ENCODE measurements at places on chromosomes 2 and 18.
A peak's percentile ranks its signal among the peaks of the same experiment; 100 is the strongest.

- peaks cover 2% of the 10 kb centered on the region for H3K4me1 ChIP-seq
- no peak overlapping the region for H3K4me3 ChIP-seq
- no peaks in the 10 kb centered on the region for H3K27me3 ChIP-seq
- H3K36me3 ChIP-seq = no peaks in the 10 kb centered on the region
- H3K27ac ChIP-seq = no peak overlapping the region
Observed at GRCh38 chr2:189444322-189444721, 3.0 kb downstream of the WDR75 start.

DNA sequence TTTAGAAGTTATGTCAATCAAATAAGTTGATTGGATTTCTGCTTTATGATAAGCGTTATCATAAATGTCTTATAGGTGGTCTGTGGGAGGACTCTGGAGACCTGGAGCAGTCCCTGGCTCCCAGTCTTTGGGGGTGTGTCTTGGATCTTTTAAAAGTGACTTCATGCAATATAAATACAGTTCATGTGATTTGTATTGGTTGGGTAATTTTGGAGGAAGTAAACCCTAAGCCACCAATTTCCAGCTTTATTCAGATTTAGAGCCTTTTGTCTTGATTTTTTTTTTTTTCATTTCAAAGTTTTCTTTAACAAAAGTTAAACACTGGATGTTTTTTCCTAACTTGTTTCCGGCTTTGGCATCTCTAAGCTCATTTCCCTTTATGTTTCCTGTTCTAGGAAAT, 68.8 kb downstream of the MAP4K4 start:
- no peak overlapping the region for H3K4me3 ChIP-seq
- H3K27ac ChIP-seq = peak overlapping the region; percentile 80
- no peaks in the 10 kb centered on the region for H3K27me3 ChIP-seq
- H3K4me1 ChIP-seq = peaks cover 28% of the 10 kb centered on the region
- no peak for DNase-seq

- DNase-seq = peak; percentile 57
- no peaks in the 10 kb centered on the region for H3K4me1 ChIP-seq
- H3K27me3 ChIP-seq = peaks cover 2% of the 10 kb centered on the region
- H3K36me3 ChIP-seq = no peaks in the 10 kb centered on the region
Observed at GRCh38 chr2:50347358-50348044, 684.4 kb downstream of the NRXN1 start.

DNA sequence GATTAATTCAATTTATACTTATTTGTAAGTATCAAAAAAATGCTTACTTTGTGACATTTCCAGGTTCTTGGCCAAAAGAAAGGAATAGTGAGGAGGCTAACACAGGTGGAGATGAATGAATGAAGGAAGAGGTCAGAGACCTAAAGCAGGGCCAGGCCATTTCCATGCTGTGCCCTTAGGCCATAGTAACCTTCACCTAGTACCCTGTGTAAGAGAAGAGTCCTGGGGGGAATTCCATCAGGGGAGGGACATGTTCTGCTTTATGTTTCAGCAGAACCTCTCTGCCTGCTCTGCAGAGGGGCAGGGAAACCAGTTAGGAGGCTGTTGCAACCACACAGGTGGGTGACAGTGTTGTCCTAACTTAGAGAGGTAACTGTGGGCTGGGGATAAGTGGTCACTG, 204.2 kb upstream of the CDH20 start:
- peak; percentile 52 for DNase-seq
- H3K4me1 ChIP-seq = no peaks in the 10 kb centered on the region
- no peaks in the 10 kb centered on the region for H3K36me3 ChIP-seq

GRCh38 chr2:147739508-147739907, 105.3 kb upstream of the ACVR2A start:
- no peaks in the 10 kb centered on the region for H3K36me3 ChIP-seq
- DNase-seq = peak; percentile 82
- H3K4me1 ChIP-seq = peaks cover 11% of the 10 kb centered on the region
- H3K4me3 ChIP-seq = no peak overlapping the region
- no peaks in the 10 kb centered on the region for H3K27me3 ChIP-seq

DNA sequence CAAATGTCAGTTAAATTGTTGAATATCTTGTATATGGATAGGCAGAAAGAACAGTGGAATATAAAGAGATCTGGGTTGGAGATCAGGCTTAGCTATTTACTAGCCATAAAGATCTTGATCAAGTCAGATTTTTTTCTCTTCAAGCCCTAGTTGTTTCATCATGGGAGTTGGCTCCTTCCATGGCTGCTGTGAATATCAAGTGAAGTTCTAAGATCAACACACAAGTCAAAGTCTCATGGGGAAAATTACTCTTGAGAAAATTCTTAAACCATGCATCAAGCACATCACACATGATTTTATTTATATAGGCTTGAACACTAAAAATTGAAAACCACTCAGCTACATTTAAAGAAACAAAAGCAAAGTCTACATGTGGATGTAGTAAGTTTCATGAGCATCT, 79.8 kb downstream of the C1D start:
- H3K4me3 ChIP-seq = no peak overlapping the region
- H3K36me3 ChIP-seq = no peaks in the 10 kb centered on the region
- no peaks in the 10 kb centered on the region for H3K4me1 ChIP-seq

GRCh38 chr18:75016025-75016717, 192.8 kb downstream of the PTGR3 start:
- no peak for DNase-seq
- no peaks in the 10 kb centered on the region for H3K4me1 ChIP-seq
- no peaks in the 10 kb centered on the region for H3K36me3 ChIP-seq
- no peaks in the 10 kb centered on the region for H3K27me3 ChIP-seq

DNA sequence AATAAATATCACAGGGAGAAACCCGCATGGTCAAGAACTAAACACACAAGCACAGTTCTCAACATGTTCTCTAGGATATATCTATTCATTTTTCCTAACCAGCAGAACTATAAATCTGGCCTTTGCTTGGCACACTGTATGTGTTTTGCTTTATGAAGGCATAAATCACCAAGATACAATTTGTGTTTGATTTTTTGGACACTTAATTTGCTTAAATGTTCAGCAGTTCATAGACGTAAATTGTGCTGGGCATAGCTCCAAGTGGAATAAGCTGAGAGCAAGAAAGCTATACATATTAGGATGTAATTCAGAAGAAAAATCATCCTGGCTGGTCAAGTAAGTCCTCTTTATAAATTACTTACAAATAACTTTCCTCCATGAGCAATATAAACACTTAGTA, 341.5 kb upstream of the ATP5MC3 start:
- H3K27ac ChIP-seq = no peak overlapping the region
- no peak for DNase-seq
- H3K27me3 ChIP-seq = no peaks in the 10 kb centered on the region
- H3K4me3 ChIP-seq = no peak overlapping the region
- no peaks in the 10 kb centered on the region for H3K4me1 ChIP-seq

DNA sequence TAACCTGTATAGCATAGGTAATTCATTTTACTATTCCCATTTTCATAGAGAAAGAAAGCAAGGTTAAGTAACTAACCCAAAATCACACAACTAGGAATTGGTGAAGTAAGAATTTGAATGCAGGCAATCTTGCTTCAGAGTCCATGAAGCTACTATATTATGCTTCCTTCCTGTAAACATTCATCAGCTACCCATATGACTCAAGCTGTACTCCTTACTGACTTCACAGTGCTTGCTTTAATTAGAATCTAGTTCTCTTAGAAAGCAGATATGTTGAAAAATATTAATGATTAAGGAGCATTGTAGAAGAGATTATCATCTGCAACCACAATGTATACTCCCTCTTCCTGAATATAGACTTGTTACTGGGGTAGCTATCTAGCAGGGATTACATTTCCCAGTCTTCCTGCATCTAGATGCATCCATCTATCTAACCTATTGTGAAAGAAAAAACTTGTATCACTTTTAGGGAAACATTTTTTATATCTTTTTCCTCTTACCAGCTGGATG, 961.6 kb upstream of the CHAC2 start:
- H3K4me3 ChIP-seq = no peak overlapping the region
- no peaks in the 10 kb centered on the region for H3K4me1 ChIP-seq
- H3K27ac ChIP-seq = no peak overlapping the region
- no peaks in the 10 kb centered on the region for H3K36me3 ChIP-seq

DNA sequence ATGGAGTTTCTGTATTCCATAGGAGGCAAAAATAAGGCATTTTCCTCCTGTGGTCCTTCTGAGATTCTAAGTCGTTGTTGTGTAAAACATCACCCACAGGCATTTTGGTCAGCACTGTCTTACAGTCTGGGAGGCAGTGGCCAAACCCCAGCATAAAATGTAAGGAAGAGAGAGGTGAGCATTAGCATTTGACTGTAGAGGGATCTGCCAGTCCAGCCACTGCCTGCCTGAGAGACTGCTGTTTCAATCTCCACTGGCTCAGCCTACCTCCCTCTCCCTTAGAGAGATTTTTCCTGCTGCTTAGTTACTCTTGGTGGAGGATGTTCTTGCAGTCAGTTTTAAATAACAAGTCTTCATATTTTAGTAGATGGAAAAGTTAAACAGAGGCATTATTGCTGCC, 77.0 kb downstream of the ARHGEF33 start:
- no peak overlapping the region for H3K4me3 ChIP-seq
- H3K36me3 ChIP-seq = no peaks in the 10 kb centered on the region
- H3K27me3 ChIP-seq = no peaks in the 10 kb centered on the region
- no peaks in the 10 kb centered on the region for H3K4me1 ChIP-seq

- H3K27ac ChIP-seq = no peak overlapping the region
- no peaks in the 10 kb centered on the region for H3K36me3 ChIP-seq
Observed at GRCh38 chr2:6186332-6187151, 494.4 kb downstream of the SOX11 start.

- no peak for DNase-seq
- H3K27ac ChIP-seq = no peak overlapping the region
- no peaks in the 10 kb centered on the region for H3K27me3 ChIP-seq
- no peak overlapping the region for H3K4me3 ChIP-seq
- H3K4me1 ChIP-seq = no peaks in the 10 kb centered on the region
Observed at GRCh38 chr18:13302040-13302439, 83.5 kb downstream of the LDLRAD4 start.

DNA sequence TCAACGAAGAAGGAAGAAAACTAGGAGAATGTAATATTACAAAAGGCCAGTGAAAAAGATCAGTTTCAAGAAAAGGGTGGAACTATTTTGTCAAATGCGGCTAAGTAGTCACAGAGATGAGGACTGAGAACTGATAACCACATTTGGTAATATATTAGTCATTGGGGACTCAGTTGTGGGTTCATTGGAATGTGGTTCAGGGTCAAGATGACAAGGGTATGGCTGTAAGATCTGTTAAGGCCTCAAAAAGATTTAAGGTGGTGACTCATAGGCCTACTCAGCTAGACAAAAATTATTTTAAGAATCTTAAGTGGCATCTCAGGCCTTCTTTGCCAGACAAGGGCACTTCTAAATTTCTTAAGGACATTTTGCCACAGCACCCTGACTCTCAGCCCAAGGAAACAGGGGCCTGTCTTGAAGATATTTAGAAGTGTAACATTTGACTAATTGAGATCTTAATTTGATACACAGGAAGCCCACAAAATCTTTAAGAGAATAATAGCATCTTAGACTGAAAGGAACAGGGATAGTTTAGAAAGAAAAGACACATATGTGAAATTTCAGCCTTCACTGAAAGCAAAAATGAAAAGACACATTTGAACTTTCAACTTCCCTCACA, 81.3 kb downstream of the STRADB start:
- DNase-seq = no peak
- H3K27ac ChIP-seq = no peak overlapping the region
- H3K4me1 ChIP-seq = no peaks in the 10 kb centered on the region
- H3K36me3 ChIP-seq = no peaks in the 10 kb centered on the region
- H3K27me3 ChIP-seq = no peaks in the 10 kb centered on the region
- H3K4me3 ChIP-seq = no peak overlapping the region

DNA sequence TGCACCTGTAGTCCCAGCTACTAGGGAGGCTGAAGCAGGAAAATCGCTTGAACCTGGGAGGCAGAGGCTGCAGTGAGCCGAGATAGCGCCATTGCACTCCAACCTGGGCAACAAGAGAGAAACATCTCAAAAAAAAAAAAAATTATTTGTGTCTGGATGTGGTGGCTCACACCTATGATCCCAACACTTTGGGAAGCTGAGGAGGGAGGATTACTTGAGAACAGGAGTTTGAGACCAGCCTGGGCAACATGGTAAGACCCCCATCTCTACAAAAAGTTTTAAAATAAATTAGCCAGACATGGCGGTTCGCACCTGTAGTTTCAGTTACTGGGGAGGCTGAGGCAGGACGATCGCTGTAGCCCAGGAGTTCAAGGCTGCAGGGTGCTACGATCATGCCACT, 1.6 kb upstream of the VAMP8 start:
- H3K27me3 ChIP-seq = peaks cover under 1% of the 10 kb centered on the region
- no peak overlapping the region for H3K27ac ChIP-seq
- no peak for DNase-seq

DNA sequence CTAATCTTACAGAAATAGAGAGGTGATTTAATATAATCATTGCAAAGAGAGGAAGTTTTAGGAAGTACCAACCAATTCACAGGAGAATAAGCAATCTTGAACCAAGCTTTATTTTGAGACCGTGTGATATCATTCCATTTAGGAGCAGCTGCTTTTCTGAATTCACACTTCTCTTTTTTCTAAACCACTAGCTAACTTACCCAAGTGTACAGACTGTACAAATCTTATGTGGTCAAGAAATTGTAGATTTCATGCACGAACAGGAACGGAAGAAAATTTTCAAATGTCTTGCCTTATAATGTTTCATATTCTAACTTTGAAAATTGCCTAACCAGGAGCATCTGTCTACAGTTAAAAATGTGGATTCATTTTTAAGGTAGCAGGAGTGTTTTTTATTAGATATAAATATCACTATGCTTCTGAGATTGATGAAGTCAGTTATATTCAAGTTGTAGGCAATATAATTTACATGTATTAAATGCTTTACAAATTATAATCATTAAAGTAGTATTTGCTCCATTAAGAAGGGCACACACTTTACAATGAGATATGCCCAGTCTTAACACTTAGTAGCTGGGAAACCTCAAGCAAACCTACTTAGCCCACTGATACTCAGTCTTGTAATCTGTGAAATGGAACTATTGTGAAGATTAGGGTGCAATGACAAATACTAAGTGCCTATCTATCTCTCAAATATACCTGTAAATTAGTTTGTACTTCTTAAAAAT, 302.2 kb upstream of the STON1 start:
- no peaks in the 10 kb centered on the region for H3K36me3 ChIP-seq
- H3K4me3 ChIP-seq = no peak overlapping the region
- no peaks in the 10 kb centered on the region for H3K4me1 ChIP-seq
- no peak overlapping the region for H3K27ac ChIP-seq

GRCh38 chr2:176103194-176103593, 3.6 kb downstream of the HOXD12 start:
- DNase-seq = no peak
- H3K4me3 ChIP-seq = no peak overlapping the region
- no peaks in the 10 kb centered on the region for H3K4me1 ChIP-seq
- peaks cover 91% of the 10 kb centered on the region for H3K27me3 ChIP-seq
- no peak overlapping the region for H3K27ac ChIP-seq

- H3K27me3 ChIP-seq = no peaks in the 10 kb centered on the region
- H3K4me3 ChIP-seq = no peak overlapping the region
- peak; percentile 79 for DNase-seq
- H3K27ac ChIP-seq = no peak overlapping the region
Observed at GRCh38 chr18:41391616-41392595, 563.1 kb upstream of the PIK3C3 start.

Data from mesendoderm (in vitro differentiated cells).